KBM-7 (cell line): ENCODE measurements at places on chromosomes 4 and X.

GRCh38 chr4:71270901-71271300 is 67.9 kb upstream of the SLC4A4 start:
- DNase-seq = peak; percentile 23

DNA sequence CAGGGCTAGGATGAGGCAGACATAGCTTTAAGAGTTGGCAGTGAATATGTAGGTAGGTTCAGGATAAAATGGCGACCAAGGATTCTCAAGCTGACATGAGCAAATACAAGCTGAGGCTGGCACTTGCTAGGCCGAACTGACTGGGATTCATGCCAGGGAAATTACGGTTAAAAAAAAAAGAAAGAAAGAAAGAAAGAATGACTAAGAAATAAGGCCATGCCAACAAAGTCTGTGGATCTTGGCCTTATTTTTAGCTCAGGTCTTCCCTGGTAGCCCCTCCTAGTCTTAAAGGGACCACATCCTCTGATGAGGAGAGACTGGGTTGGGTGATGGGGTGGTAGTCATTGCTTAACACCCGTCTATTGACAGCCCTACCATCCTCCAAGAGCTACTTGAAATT is 64.4 kb upstream of the KLHL13 start:
- DNase-seq = no peak

DNA sequence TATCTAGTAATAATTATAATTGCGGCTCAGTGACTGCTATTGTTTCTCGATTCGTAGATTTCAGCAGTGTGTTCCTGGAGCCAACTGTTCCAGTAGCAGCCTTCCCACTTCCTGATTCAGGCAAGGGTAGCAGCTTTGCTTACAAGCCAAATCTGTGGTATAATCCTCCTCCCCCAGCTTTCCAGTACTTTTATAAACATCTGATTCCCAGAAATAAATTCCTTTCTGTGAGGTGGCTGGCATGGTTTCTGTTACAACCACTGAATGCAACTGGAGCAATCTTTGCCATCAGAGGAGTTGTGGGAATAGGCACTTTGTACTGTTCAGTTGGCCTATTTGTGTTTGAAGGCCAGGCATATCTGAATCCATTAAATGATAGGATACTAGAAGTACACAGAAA is 80.0 kb downstream of the GLRA3 start:
- DNase-seq = no peak

GRCh38 chr4:67451464-67451863 is 93.8 kb downstream of the CENPC start:
- DNase-seq = no peak

DNA sequence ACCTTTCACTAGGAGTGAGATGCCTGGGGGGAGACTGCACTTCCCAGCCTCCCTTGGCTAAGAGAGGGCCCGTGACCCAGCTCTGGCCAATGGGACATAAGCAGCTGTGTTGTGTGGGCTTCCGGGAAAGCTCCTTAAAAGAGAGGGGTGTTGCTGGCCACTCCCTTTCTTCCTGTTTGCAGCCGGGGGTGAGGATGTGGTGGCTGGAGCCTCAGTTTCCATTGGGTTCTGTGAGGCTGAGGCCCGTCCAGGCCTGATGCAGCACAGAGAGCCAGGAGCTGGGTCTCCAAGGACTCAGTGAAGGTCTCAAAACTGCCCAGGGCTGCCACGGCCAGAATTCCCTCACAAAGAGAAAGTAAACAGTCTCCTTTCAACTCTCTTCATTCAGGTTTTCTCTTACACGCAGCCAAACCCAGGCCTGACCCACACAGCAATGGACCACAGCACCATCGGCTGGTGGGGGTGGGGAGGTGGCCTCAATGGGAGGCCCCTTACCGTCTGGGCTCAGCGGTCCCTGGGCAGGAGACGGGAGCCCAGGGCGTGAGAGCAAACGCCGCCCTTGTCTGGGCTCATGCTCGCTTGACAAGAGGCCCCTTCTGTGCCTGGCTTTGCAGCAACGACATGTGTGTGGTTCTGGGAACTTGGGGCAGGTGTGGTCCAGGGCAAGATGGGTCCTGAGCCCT is 6.6 kb downstream of the NKX1-1 start:
- DNase-seq = no peak

DNA sequence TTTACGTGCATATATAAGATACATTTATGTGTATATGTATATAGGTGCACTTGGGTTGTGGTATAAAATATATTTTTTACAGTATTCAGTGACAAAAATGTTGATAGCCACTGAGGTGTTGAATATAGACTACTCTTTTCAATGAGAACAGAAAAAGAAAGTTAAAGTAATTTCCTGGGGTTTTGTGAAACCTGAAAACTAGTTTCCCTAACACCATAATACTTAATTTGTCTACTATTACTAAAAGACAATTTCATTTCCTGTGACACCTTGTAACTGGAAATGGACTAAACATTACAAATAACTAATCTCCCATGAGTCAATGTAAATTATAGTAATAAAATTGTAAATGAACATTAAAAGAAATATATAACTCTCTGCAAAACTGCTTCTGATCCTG is 32.0 kb upstream of the MAP9 start:
- no peak for DNase-seq

- peak; percentile 21 for DNase-seq
Measured at GRCh38 chr4:90099812-90100211, 27.4 kb upstream of the CCSER1 start.

DNA sequence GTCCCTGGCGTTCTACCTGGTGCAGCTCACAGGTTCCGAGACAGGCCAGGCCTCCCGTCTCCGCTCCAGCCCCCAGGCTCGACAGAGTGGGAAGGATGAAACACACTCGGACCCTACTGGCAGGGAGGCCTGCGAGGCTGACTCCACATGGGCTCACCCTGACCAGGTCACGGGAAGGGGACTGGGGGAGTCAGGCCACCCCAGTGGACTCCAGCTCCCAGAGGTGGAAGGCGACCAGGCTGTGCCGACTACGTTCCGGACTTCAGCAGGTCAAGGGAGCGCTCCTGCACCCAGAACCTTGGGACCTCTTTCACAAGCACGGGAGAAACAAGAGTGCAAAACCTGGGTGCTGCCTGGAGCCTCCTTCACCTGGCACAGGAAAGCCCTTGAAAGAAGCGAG is 4.6 kb upstream of the IRAK1 start:
- DNase-seq = no peak

- DNase-seq = no peak
Measured at GRCh38 chr4:1939664-1940509, 68.7 kb downstream of the NSD2 start.

DNA sequence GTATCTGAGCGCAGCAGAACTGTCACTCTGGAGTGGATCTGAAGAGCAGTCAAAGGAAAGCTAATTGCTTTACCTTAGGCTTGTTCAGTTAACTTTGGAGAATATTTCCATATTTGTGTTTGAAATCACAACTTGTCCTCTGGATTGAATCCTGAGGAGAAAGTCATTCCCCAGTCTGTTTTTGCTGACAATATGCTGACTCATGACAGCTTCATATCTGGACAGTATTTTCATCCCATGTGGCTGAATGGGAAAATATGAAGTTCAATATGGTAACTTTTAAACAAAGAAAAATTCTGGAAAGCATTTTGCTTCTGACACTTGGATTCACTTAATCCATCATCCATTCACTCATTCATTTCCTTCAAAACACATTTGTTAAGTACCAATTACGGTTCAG is 46.3 kb upstream of the MAGEC3 start:
- no peak for DNase-seq

DNA sequence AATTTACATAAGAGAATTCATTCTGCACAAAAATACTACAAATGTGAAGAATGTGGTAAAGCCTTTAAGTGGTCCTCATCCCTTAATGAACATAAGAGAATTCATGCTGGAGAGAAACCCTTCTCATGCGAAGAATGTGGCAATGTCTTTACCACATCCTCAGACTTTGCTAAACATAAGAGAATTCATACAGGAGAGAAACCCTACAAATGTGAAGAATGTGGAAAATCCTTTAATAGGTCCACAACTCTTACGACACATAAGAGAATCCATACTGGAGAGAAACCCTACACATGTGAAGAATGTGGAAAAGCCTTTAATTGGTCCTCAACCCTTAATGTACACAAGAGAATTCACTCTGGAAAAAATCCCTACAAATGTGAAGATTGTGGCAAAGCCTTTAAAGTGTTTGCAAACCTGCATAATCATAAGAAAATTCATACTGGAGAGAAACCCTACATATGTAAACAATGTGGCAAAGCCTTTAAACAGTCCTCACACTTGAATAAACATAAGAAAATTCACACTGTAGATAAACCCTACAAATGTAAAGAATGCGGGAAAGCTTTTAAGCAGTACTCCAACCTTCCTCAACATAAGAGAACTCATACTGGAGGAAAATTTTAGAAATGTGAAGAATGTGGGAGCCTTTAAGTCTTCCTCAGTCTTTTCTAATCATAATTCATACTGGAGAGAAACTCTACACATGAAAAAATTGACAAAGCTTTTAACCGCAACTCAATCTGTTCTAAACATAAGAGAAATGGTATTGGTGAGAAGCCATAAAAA is 37.4 kb downstream of the ZNF718 start:
- DNase-seq = peak; percentile 12

- DNase-seq = no peak
Measured at GRCh38 chrX:130829526-130830515, 73.2 kb downstream of the ENOX2 start.

GRCh38 chr4:156774422-156774821 is 197.2 kb downstream of the PDGFC start:
- DNase-seq = no peak

- DNase-seq = peak; percentile 90
Measured at GRCh38 chrX:118502161-118502789, 6.7 kb downstream of the DOCK11 start.

- no peak for DNase-seq
Measured at GRCh38 chr4:39526765-39527295, 409 bp downstream of the UGDH start.

DNA sequence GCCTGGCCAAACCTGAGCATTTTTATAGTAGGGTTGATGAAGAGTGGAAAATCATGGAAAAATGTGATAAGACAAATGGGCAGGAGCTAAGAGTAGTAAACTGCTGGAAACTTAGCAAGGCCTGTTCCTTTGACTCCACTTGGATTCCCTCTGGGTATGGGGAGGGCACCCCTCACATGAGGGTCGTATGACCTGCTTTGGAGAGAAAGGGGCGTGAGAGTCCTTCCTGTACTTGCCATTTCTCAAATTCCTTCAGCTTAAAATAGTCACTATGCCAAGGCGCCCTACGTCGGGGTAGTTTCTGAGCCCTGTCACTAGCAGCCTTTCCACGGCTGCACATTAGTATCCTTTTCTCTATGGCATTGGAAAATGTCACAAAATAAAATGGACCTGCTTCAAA is 49.1 kb downstream of the GPRIN3 start:
- no peak for DNase-seq
